KBM-7 (cell line): ENCODE measurements at places on chromosomes 16 and 17.
A peak's percentile ranks its signal among the peaks of the same experiment; 100 is the strongest.

GRCh38 chr16:78985716-78986605, 614.6 kb downstream of the MAF start:
- no peak for DNase-seq

GRCh38 chr16:77049577-77049976, 141.4 kb upstream of the MON1B start:
- DNase-seq, result no peak

DNA sequence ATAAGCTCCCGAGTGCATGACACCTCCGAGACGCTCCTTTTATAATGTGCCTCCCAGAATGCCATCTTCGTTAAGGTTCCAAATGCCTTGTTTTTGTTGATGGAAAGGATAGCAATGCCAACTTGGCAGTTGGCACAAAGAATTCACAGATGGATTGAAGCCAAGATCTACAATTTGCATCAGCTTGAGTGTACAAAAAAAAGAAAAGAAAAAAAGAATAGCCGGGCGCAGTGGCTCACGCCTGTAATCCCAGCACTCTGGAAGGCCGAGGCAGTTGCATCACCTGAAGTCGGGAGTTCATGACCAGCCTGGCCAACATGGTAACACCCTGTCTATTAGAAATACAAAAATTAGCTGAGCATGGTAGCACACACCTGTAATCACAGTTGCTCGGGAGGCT, 7.6 kb downstream of the TBC1D16 start:
- no peak for DNase-seq

DNA sequence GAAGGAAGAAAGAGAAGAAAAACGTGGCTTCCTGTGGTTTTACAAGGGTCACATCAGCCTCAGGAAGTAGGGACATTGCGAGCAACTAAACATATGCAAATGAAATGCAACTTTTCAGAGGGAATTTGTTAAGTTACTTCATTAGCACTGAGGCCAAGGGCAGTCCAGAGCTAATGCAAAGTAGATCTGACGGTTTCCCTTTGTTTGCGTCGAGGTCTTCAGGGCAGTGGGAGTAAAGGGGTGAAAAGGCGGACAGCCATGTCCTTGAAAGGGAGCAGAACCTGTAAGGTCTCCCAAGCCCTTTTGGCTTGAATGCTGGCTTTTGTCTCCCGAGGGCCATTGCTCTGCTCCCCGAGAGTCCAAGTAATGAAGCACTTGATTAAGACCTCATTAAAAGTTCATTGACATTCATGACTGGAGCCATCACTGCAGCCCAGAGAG, 85.0 kb downstream of the PMP22 start:
- DNase-seq, result no peak

- DNase-seq, result no peak
These were observed 108.6 kb downstream of the PRKCB start for GRCh38 chr16:23944381-23944780.

DNA sequence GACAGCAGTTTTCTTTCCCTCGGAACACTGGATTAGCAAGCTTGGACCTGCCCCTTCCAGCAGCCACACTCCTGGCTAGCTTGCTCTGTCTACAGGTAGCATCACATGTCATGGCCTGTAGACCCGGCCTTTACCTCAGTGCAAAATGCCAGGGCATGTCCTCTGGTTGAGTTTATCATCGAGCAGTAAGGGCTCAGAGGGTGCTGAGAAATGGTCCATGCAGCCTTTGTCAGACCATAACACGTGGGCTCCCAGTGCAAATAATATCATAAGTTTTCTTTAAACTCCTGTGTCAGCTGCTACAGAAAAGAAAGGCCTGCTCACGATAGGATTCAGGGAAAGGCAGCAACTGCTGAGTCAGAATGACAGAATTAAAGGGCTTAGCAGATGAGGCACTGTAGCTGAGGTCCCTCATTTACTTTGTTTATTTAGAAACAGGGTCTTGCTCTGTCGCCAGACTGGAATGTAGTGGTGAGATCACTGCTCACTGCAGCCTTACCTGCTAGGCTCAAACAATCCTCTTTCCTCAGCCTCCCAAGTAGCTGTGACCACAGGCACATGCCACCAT, 8.0 kb upstream of the GNA13 start:
- DNase-seq, result no peak

- DNase-seq, result no peak
These were observed 6.2 kb downstream of the IL32 start for GRCh38 chr16:3071655-3072054.

DNA sequence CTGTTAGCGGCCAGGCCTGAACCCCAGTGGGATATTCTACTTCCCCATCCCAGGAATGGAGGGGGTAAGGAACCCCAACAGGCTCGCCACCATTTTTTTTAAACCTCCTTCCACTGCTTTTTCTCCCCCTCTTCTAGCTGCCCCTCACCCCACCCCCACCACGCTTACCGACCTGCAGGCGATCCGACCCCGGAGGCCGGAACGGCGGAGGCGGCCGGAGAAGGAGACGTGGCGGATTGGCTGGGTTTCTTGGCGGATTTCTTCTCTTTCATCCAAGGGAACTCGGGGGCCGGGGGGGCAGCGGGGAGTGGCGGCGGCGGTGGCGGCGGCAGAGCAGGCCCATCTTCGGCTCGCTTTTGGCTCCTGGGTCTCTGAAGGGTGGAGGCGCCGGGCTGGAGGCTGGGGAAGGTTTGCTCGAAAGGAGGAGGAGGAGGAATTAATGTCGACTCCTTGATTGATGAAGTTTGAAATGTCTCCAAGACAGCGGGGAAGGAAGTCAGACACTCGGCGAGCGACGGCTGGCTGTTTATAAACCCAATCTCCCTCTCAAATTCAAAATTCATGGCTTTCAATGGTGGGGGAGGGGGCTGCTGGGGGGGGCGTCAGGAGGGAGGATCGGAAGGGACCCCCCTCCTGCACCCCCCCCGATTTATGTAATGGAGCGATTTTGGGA, 424 bp downstream of the HOXB2 start:
- DNase-seq, result peak; percentile 63
